ENCODE measurements at places on chromosomes 7 and 10. TPM values are rescaled to one million over a fixed set of nuclear protein-coding genes. Genes with fewer than 3 reads are reported as not detected.

SH2D4B gene
- not detected for total RNA-seq

ITPRID1 gene
- total RNA-seq: not detected

TMEM178B gene
- total RNA-seq: 38.2 TPM

CPEB3 gene
- total RNA-seq: 18.0 TPM

LIPF gene
- not detected for total RNA-seq

AP5Z1 gene
- total RNA-seq: 10.5 TPM

ERVW-1 gene
- not detected for total RNA-seq

INHBA gene
- total RNA-seq: 1.5 TPM

SPDYE6 gene
- not detected for total RNA-seq

ACSM6 gene
- not detected for total RNA-seq

Measured in left ventricle myocardium superior (tissue), 1 donor.